ENCODE measurements at places on chromosomes 4 and X.

DNA sequence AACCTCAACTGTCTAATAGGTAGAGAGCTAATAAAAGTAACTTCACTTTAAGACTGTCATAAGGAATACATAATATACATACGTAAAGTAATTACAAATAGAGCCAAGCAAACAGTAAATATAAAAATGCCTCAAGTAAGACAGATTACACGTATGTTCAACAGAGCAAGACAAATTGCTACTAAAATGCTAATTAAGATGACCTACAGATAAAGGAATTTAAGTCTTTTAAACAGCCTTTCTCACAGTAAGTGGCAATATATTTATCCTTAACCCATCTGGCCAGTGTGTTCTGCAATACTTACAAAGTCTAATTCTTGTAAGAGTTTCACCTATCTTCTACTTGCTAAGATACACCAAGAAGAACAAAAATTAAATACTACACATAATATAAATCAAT, 12.7 kb downstream of the G3BP2 start:
- DNase-seq, result no peak

DNA sequence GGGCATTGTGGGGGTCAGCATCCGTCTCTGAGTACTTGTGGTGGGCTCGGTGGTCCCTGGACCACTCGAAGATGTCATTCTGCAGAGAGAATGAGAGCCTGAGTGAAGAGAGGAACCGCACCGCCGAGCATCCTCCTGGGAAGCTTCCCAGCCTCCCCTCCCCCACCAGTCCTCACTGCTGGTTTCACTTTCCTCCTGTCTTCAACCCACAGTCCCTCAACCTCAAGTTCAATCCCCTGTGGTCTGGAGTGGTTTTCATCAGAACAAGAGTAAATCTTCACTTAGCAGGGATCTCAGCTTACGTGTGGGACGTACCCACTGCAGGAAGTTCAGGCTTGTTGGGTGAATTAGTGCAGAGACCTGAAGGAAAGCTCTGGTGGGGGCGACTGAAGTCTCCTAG, 117.8 kb downstream of the SCD5 start:
- DNase-seq, result no peak

GRCh38 chr4:118757761-118758251, 72.6 kb downstream of the METTL14 start:
- no peak for DNase-seq

DNA sequence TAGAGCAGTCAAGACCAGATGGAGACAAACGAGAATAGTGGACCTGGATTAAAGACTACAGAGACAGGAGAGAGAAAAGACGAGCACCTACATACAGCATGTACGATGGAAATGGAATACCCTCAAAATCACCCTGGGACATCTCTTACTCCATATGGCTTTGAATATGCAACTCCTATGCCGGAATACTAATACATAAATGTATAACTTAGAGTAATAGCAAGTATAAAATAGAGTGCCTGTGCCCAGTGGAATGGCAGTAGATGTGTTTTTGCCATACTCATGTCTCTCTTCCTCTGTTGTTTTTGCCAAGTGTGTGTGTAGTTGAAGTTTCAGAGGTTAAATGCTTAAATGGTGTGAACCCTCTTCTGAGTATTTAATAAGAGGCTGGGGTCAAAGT, 39.8 kb upstream of the LIMCH1 start:
- DNase-seq, result no peak

- no peak for DNase-seq
These were observed 615.4 kb upstream of the GALNT7 start for GRCh38 chr4:172553216-172553615.

GRCh38 chr4:172202480-172203076, 389.4 kb downstream of the GALNTL6 start:
- no peak for DNase-seq

DNA sequence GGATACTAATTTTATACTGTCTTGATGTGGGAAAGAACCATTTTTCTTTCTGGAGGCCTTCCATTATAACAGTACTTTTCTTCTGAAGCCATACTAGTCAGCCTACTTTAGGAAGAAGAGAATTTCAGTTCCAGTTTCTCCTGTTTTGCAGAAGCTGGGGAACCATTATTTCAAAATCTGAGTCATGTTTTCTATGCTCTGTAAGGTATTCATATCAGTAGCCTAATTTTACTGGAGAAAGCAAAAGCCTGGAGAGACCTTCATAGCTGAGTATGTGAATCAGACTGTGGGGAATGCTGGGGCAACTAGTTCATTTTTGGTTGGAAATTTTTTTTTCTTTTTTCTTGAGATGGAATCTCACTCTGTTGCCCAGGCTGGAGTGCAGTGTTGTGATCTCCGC, 22.4 kb downstream of the AFF1 start:
- no peak for DNase-seq

DNA sequence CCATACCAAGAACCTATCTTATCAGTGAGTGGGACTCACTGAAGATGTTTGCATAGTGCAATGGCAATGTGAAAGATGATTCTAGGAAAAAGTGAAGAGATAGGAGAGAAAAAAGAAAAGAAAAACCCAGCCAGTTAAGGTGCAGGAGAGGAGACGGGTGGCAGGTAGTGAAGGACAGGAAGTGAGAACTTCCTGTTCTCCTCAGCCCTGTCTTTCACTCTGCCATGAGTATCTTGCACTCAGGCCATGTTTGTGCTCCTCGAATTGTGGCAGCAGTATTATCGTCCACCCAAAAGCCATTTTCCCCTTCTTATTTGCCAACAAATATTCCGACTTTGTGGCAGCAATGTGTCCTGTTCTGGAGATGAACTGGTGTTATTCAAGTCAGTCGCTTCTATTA, 8.6 kb upstream of the ENPEP start:
- no peak for DNase-seq

Data from activated CD4-positive, alpha-beta T cell treated with anti-CD3 and anti-CD28 coated beads, Interleukin-2, amount 50 U/mL, for 4 hours (primary cell).